ENCODE measurements at places on chromosomes 6 and 20.

- no peak for DNase-seq
Measured at GRCh38 chr6:111263837-111264236, 176.5 kb downstream of the SLC16A10 start.

GRCh38 chr6:132020138-132020581 is 69.0 kb upstream of the CCN2 start:
- DNase-seq: no peak

GRCh38 chr6:105459049-105459448 is 56.2 kb upstream of the PREP start:
- no peak for DNase-seq

DNA sequence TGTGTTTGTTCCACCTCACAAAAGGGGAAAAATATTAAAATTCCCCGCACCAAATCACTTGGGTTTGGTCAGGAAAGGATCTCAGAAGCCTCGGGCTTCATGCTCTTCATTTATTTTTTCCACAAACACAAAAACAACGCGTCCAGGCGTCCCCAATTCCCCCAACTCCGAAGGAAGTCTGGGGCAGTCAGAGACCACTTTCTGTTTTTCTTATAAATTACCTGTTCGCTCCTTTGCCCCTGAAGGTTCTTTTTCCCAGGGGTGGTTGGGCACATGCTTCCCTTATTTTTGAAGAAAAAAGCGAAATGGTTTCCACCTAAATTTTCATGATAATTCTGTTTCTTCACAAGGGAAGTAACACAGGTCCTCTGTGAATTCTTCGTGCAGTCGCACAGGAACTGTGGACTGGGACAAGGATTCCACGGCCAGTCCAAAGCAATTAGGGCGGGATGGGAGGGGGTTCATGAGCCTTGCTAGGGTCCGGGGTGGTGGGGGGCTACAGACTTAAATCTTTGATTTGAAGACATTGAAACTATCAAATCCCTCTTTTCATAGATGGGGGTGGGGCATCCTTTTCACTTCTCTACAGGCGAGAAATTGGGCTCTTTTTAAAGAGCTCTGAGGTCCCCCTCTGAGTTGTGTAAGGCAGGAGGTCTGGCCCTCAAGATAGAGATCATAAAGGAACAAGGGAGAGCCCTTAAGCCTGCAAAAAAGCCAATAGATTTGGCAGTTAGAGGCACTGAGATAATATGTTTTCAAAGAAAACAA is 30.5 kb upstream of the HFE start:
- DNase-seq: no peak

GRCh38 chr6:125287718-125288117 is 14.0 kb downstream of the HDDC2 start:
- DNase-seq: no peak
